ENCODE measurements at places on chromosomes 1 and 21. TPM values are rescaled to one million over a fixed set of nuclear protein-coding genes. Genes with fewer than 3 reads are reported as not detected.

Gene TSSK3
- total RNA-seq = 3.8 TPM

Gene MGST3
- 133 TPM for total RNA-seq

Gene FNDC5
- 49.9 TPM for total RNA-seq

Gene KCNJ9
- not detected for total RNA-seq

Gene GCSAML
- not detected for total RNA-seq

Gene RHBG
- 0.88 TPM for total RNA-seq

Gene PCP4L1
- 3.4 TPM for total RNA-seq

Gene OR2L13
- not detected for total RNA-seq

Gene OBSCN
- total RNA-seq = 17.2 TPM

Gene KRTAP7-1
- total RNA-seq = not detected

DNA sequence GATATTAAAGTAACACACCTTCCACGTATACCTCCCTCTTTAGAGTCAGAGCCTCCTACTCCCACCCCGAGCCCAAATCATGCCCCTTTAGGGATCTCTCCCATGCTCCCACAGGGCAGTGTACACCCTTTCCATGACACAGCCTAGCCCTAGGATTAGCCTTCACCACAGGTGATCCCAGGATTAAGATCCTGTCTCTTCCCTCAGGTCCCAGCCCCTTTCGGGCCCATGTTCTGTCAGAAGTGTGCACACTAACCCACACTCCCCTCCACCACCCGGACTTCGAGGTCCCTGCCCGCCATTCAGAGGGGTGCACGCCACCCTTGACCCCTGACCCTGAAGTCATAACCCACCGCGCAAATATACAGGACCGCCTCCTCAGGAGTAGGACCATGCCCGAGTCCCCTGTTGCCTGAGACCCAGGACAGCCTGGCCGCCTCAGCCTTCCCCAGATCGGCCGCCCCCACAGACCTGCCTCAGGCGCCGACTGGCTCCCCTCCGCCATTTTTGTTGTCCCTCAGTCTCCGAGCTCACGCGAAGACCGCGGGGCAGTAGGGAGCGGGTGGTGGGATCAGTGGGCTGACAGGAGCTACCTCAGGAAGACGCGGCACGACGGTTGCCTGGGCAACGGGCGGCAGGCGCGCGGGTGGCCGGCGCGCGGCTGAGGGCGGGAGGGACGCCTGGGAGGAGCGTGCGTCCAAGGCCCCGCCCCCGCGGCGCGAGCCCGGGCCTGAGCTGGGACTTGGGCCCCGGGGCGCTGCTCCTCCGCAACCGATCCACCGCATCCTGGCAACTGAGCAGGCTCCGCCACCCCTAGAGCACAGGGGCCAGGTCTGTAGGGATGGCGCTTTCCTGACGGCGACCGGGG, at the start of gene AGBL4:
AGBL4 (minus strand) TSS at position 663 of the 868 bp plus-strand sequence.
- DNase-seq = no peak

DNA sequence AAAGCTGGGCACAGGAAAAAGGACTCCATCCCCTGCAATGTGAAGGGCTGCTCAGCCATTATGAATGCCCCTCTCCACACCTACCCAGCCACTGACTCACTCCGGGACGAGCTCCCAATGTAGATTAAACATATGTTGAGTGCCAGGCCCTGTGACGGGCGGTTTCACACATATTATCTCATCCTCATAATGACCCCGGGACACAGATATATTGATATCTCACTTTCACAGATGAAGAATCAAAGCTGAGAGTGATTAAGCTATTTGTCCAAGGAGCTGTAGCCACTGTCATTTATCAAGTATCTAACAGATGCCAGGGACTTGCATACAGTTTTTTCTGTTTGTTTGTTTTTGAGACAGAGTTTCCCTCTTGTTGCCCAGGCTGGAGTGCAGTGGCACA, 35.0 kb upstream of the SLC30A1 start:
- no peak for DNase-seq

DNA sequence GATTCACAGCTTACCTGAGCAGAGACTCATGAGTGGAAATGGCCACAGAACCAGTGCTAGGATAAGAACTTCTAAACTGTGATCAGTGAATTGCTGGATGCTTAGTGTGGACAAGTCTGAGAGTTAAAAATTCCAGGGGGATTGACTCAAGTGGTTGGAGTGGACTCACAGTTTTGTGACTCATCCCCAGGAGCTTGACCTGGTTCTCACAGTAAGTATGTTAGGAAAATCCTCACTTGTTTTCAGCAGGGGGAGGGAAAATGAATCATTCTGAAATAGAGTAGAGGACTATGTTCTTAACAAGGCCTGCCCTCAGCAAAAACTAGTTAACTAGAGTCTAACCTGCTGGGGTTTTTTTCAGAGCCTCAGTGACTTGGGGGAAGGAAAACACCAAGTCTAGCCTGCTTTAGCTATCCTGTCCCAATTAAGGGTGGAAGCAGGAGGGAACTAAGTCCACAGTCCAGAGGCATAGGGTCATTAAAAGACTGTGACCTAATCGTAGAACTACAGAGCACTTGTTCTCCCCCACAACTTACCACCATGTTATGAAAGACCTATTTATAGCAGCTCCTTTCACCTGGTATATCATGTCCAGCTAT, 6.1 kb upstream of the CDC73 start:
- DNase-seq = no peak

- no peak for DNase-seq
These were observed 17.9 kb upstream of the ABCG1 start for GRCh38 chr21:42200906-42201614.

- DNase-seq = no peak
These were observed 22.1 kb downstream of the ZBTB17 start for GRCh38 chr1:15953791-15954241.

GRCh38 chr1:3923378-3924185, 23.5 kb upstream of the C1orf174 start:
- no peak for DNase-seq

GRCh38 chr1:224786533-224787250, 142.8 kb upstream of the DNAH14 start:
- DNase-seq = peak; percentile 11

DNA sequence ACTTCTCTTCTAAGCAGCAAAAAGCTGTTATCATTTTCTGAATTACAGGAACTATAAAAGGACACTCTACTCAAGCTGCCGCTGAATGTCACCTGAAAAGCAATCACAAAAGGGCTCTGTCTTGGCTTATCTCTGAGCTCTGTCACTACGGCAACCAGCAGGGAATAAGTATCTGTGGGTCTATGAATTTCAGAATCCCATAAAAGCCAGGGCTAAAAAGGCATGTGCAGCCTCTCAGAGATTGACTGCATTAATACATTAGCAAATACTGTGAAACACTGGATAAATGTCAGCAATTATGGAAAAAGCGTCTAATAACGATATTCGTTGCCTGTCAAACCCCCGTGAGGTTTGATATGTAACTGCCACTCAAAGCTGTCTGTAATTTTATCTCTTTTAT, 210.2 kb upstream of the DMRTA2 start:
- DNase-seq = no peak

DNA sequence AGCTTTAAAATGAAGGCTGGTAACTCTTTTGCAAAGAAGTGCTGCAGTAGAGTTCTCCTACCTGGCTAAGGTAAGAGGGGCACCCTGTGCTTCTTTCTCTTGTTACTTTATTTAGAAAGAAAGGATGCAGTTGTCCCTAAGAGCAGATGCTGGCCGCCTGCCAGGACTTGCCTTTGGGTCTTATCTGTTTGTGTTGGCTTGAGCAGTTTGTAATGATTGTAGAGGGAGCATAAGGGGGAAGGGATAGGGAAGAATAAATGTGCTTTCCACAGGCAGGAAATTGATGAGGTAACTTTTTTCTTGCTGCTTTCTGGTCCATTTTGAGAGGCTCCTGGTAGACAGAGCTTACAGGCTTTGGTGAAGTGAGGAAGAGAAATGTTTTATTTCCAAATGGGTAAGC, 229.6 kb downstream of the HHAT start:
- DNase-seq = no peak

- no peak for DNase-seq
These were observed 926.6 kb downstream of the LTN1 start for GRCh38 chr21:28066076-28066475.

DNA sequence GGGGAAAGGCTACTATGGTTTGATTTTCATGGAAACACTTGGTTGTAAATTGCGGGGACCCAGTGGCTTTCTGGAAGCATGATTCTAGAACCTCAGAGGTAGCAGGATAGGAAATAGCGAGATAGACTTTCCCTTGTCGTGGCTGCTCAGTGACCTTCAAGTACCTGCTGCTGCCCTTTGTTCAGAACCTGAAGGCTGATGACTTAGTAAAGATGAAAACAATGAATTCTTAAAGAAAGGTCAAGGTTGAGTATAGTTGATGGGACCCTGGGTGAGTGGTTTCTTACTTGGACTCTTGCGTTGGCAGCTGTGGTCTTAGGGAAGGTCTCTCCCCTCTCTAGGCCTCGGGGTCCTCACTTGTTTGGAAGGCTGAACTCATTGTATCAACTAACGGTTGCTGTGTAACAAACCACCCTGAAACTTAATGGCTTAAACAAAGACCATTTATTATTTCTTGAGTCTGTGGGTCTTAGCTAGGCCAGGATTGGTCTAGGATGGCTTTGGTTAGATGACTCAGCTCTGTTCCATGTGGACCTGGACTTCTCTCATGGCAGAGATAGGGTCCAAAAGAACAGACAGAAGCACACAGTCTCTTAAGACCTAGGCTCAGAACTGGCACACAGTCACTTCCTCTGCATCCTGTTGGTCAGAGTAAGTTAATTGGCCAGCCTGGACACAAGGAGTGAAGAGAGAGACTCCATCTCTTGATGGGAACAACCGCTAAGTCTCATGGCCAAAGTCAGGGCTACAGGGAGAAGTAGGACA, 89.2 kb upstream of the SELENON start:
- DNase-seq = no peak

- no peak for DNase-seq
These were observed 18.2 kb downstream of the RXRG start for GRCh38 chr1:165426745-165427144.

DNA sequence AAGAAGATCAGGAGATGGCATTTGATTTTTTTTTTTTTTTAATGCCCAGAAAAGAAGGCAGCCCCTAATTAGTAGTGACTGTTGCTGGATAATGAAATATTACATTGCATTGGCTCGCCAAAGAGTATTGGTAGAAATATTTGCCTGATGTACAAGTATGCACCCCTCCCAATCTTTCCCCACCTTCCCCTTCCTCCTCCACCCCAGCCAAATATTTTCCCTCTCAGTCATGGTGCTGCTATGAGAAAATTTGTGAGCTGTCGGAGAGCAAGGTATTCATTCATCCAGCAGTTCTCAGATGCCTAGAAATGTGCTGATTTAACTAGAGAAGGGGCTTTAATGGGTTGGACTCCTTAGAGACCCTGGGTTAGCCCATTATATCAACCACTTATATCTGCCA, 50.5 kb upstream of the IKBKE start:
- DNase-seq = no peak

GRCh38 chr1:160755911-160756848, 17.1 kb downstream of the SLAMF7 start:
- DNase-seq = no peak

DNA sequence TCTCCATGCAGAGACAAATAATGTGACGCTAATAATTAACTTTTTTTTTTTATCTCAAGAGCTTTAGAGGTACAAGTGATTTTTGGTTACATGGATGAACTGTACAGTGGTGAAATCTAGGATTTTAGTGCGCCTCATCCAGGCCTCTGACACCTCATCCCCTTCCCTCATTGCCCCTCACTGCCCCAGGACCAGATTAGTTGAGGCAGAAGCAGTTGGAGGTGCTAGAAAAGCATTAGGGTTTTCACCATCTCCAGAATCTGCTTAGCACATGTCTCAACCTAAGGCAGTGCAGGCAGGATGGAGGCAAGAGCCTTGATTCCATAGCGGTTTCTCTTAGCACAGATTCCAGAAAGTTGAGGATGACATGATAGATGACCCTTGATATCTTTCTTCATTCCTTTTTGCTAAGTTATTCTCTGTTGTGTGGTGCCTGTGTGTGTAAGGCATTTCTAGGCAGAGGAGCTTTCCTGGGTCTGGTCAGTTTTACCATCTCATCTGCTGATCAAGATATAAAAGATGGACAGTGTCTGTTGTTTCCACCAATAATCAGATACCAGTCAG, 16.3 kb upstream of the IL10 start:
- DNase-seq = no peak

DNA sequence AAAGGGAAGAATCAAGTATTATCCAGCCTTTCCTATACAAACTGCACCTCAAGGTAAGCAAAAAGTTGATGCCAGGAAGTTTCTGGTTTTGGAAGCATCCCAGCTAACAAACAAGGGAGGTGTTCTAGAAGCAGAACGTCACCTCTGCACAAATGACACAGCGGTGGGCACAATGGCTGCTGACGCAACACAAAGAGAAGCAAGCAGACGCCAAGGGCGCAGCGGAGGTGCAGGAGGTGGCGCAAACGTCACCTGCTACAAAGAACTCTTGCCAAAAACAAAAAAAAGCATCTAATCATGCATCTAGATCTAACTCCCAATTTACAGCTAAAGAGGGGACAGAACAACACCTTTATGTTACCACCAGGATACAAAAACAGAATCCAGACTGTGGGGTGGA, 88.5 kb downstream of the NPHP4 start:
- no peak for DNase-seq

GRCh38 chr1:181353526-181353925, 129.8 kb upstream of the CACNA1E start:
- DNase-seq = no peak

GRCh38 chr21:42232176-42232825, 13.4 kb downstream of the ABCG1 start:
- DNase-seq = no peak

DNA sequence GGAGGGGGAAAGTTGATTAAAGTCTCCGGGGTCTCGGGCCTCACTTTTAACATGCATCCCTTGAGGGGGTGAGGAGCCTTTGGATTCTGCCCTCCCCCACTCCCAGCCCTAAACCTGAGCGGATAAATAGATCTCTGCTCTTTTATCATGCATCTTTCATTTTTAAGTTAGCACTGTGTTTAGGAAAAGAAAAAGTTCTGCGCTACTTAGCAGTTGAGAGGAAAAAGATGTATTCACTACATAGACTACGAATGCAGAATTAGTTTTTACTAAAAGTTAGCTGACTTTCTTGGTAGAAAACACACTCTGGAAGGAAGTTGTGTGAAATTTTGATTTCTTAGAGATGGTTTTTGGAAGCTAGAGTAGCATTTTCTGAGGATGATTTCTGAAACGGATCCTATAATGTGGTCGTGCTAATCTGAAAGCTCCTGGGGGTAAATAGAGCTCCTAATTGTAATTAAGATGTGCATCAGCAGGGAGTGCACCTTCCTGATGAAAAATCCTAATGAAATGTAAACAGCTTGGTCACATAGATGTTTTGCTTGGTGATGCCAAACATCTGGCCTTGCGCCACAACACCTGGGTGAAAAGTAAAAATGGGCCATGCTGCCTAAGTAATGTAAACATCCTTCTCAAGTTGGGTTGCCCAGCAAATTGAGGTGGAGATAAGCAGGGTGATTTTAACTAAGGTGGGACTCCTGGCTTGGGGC, 1.8 kb downstream of the ROR1 start:
- DNase-seq = no peak

GRCh38 chr1:185450060-185450788, 133.2 kb upstream of the IVNS1ABP start:
- DNase-seq = no peak

DNA sequence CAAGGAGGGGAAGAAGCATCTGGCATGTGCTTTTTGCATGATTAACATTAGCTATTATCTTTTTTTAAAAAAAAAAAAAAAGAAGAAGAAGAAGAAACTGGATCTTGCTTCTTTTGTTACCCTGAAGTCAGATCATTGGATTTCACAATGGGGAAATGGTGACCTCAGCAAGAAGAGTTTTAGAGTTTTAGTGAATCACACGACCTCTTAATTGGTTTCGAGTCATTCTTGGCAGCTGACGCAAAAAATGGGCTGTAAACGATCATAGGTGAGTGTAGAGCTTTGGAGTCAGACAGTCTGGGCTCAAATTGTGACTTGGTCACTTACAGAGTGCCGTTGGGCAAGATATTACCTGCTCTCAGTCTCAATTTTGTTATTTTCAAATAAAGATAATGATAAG, 33.3 kb upstream of the PGBD5 start:
- no peak for DNase-seq
